Foreskin fibroblast (primary cell): ENCODE measurements at places on chromosomes 16 and 17.

- no peak for DNase-seq
Measured at GRCh38 chr16:65490286-65490685, 368.4 kb upstream of the CDH11 start.

DNA sequence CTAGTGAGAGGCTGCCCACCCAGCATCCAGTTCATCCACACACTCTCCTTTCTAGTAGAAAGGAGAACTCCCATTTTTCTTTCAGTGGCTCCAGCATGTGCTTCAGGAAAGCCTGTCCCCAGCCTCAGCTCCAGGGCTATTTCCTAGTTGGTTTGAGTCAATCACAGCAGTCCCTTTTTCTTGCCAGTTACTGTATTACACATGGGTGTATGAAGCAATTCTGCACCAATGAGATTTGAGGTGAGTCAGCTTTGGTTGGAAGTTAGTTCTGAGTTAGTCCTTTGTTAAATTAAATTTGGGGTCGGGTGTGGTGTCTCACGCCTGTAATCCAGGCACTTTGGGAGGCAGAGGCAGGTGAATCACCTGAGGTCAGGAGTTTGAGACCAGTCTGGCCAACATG lies 24.8 kb downstream of the RAD51D start:
- peak; percentile 82 for DNase-seq

DNA sequence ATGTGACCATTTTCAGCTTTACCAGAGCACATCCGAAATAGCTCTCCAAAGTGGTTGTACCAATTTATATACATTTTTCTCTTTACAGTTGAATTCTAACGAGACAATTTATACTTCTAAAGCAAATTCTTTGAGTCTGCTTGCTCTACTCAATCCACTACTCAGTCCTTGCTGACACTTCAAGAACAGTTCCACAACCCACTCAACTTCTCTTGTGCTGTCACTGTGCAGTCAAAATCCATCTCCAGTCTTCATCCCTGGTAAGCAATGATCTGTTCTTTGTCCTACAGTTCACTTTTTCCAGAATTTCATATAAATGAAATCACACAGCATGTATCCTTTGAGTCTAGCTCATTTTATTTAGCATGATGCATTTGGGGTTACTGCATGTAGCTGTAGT lies 30.6 kb downstream of the NETO2 start:
- DNase-seq: no peak

GRCh38 chr16:50525262-50525661 lies 22.9 kb upstream of the NKD1 start:
- no peak for DNase-seq

DNA sequence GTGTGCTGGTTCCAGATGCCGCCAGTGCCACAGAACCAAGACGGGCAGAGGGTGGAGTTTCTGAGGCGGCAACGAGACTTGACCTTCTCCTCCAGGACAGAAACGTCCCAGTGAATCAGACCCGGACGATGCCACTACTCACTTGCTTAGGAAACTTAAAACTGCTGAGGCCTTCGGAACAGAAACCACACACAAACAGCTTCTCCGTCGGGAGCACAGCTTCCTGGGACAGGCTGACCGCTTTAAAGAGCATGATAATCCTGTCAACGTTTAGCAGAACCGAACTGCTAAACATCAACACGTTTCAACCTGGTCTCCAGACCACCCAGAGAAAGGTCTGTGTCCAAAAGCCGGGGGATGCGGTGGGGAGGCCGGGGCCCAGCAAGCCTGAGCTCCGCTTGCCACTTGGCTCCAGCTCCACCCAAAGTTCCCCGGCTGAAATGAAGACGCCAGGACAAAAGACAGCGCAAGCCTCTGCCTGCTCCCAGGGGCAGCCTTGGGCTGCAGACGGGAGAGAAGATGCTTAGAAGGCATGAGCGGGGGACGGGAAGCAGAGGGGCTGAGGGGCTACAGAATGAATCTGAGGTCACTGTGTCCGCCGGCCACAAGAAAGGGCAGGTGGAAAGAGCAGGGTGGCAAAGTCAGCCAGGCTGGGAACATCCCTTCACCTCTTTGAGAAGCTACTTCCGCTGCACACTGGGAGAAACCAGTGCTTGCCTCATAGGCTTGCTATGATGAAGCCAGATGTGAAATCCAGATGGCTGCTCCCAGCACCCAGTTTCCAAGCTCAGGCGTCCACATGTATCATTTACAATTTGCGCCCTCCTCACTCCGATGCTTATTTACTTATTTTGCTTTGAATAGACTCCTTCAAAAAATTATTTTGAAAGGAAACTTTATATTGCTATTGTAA lies 69.0 kb downstream of the MRM3 start:
- DNase-seq: peak; percentile 79

- peak; percentile 62 for DNase-seq
Measured at GRCh38 chr17:2042390-2042847, 597 bp downstream of the OVCA2 start.

- no peak for DNase-seq
Measured at GRCh38 chr17:79317916-79318315, 243.3 kb downstream of the ENGASE start.

DNA sequence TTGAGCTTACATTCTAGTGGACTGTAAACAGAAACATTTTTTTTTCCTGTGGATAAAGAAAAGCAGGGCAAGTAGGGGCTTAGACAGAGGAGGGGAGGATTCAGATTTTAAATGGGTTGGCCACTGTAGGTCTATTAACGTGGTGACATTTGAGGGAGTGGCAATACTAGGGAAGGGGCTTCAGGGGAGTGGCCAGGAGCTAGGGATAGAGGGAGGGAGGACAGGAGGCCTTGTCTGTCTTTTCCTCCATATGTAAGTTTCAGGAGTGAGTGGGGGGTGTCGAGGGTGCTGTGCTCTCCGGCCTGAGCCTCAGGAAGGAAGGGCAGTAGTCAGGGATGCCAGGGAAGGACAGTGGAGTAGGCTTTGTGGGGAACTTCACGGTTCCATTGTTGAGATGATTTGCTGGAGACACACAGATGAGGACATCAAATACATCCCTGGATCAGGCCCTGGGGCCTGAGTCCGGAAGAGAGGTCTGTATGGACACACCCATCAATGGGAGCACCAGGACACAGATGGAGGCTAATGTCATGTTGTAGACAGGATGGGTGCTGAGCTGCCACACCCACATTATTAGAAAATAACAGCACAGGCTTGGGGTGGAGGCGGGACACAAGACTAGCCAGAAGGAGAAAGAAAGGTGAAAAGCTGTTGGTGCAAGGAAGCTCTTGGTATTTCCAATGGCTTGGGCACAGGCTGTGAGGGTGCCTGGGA lies 6.5 kb upstream of the HBM start:
- DNase-seq: no peak

- no peak for DNase-seq
Measured at GRCh38 chr17:27569257-27569722, 61.7 kb upstream of the LGALS9 start.

DNA sequence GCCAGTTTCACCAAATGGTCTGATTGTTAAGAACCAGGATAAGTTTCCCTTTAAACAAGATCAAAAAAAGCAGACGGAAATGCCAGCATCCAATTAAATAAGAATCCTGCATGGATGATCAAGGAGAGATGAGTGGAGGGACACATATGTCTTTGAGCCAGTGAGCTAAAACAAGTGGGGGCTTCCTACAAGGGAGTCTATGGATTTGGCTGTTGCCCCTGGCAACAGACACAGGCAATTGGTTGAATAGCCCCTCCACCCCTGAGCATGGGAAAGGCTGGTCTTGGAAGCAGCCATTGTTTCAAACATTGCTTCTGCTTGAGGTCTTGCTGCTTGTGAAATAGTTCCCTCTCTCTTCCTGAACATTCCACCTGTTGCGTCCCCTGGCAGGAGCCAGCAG lies 374.7 kb upstream of the ERCC4 start:
- no peak for DNase-seq

DNA sequence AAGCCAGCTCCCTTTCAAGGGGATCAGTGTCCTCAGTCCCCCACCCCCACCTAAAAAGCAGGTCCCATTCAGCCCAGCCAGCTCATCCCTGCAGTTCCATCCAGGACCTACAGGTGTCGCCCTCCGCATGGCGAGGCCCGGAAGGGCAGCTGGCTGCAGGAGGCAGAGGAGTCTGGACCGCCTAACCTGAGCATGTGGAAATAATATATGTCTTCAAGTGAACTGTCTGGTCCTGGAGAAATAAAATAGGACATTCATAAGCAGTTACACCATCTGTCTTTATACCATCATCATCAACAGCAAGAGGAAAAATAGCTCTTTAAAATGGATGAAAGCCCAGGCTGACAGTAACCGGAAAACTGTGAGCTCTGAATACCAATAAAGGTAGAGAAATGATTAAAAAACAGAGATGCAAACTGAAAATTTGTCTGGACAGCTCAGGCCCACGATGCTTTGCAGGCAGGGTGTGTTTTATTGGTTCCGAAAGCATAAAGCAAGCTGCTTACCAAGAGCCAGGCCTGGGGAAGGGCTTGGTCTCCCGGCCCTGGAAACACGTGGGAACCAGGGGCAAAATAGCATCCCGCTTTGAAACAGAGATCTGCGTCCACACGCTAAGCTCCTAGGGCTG lies 215.2 kb downstream of the ZFHX3 start:
- peak; percentile 73 for DNase-seq

DNA sequence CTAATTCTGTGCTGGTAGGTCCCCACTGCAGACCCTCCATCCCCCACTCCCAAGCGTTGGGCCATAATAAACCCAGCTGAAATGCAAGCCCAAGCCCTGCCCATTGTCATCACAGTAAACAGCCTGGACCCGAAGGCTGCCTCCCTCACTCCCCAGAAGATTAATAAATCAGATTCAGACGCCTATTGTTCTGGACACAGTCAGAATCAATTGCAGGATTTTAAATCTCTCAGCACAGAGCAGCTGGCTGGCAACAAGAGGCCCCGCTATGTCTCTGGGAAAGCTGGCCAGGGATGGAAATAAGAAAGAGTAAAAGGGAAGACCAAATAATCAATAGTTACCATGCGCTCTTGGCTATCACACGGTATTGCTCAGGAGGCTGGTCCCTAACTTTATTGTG lies 93.9 kb downstream of the C17orf67 start:
- DNase-seq: no peak

DNA sequence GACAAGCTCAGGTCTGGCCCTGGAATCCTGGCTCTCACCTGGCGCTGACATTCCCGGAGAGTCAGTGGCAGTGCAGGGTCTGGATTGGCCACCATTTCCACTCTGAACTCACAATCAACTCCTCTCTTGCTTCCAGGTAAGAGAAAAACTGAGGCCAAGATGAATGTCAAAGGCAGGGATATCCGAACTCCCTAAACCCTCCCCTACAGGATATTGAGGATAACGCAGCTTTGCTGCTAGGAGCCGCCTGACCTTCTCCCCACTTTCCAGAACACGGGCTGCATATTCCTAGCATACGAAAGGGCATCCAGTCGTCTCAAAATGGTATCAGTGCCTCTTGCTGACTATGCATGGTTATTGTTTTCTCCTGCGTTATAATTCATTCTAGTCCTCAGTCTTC lies 473.4 kb downstream of the SOX9 start:
- no peak for DNase-seq

- DNase-seq: peak; percentile 25
Measured at GRCh38 chr16:64311241-64311640, 810.6 kb downstream of the CDH11 start.

GRCh38 chr16:29825145-29826044 lies 5.1 kb downstream of the MVP start:
- DNase-seq: peak; percentile 94

DNA sequence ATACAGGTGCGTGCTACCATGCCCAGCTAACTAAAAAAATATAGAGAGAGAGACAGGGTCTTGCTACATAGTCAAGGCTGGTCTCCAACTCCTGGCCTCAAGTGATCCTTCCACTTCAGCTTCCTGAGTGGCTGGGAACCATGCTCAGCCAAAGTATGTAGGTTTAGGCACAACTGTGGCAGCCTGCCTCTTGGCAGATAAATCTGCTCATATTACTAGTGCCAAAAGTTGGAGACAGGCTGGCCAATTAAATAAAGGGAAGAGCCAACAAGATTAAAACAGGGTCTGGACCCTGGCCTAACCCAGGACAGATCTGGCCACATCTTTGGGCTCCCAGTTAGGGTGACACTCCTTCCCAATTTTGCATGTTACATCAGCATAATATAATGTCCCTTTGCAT lies 151.7 kb downstream of the CBLN1 start:
- no peak for DNase-seq

- no peak for DNase-seq
Measured at GRCh38 chr17:22516861-22517636, 824.7 kb downstream of the KCNJ18 start.

DNA sequence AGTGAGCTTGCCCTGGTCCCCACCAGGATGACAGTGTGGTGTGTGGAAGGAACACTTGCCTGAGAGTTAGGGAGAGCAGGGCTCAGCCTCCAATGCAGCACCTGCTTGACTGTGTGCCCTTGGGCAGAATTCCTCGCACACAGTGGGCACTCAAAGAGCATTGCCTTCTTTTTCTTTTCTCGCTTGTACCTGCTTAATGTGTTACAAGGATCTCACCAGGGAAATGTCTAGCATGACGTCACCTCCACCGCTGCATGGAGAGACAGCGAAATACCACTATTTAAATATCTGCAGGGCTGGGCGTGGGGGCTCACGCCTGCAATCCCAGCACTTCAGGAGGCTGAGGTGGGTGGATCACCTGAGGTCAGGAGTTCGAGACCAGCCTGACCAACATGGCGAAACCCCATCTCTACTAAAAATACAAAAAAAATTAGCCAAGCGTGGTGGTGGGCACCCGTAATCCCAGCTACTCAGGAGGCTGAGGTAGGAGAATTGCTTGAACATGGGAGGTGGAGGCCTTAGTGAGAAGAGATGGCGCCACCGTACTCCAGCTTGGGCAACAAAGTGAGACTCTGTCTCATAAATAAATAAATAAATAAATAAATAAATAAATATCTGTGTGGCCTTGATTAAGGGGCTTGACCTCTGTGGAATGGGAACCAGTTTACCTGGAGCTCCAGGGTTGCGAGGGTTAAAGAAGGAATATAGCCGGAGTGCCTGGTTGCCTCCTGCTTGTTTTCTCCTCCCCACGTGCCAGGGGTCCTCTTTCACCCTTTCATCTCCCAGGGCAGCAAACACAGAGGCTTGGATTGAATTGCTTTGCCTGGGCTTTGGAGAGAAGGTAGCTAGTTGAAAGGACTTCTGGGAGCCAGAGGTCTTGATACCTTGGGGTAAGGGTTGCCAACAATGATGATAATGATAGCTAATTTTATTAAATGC lies 16.3 kb downstream of the SNX29 start:
- DNase-seq: no peak

GRCh38 chr17:38571833-38572668 lies 33.7 kb downstream of the SRCIN1 start:
- DNase-seq: no peak
